ENCODE measurements at places on chromosomes 5 and 9.

DNA sequence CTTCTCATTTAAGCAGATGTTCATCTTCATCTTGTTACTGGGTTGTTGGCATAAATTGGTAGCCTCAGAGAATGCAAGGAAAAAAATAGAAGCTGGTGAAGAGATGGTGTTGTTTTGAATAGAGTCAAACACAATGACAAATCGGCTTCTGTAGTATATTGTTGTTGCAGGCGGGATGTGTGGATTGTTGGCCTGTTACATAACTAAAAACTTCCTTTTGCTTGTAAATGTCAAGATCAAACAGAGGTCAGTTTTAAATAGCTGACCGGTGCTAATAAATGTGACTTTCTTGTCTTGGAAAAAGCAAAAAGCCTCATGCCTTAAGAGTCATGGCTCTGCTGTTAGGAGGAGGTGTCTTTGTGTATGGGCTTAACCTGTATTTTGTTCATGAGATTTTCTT, 59.2 kb downstream of the CCDC192 start:
- DNase-seq, result no peak

GRCh38 chr9:133490865-133491655, 12.2 kb upstream of the SLC2A6 start:
- DNase-seq, result no peak

DNA sequence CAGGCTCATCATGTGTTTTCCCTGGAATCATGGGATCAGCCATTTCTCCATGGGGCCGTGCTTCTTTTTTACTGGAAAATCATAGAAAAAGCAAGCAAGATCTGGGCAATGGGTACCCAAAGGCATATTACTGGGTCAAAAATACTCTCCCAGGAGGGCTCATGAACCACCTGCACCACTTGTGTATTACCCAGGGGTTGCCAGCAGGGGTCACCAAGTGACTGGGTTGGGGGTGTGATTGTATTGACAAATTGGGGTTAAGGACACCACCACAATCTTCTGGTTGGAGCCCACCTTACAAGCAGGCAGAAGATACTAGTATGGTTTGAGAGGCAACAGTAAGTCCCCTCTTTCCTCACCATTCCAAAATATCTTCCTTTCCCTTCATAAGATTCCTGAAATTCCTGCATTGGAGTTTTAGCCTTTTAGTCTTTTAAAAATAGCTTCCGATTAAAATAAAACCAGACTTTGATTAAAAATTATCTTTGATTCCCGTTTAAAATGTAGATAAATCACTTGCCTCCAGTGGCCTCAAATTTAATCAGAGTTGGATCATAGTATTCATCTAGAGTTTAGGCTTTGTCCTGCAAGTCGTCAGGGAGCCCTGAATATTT, 603.3 kb downstream of the KIF4B start:
- DNase-seq, result no peak

DNA sequence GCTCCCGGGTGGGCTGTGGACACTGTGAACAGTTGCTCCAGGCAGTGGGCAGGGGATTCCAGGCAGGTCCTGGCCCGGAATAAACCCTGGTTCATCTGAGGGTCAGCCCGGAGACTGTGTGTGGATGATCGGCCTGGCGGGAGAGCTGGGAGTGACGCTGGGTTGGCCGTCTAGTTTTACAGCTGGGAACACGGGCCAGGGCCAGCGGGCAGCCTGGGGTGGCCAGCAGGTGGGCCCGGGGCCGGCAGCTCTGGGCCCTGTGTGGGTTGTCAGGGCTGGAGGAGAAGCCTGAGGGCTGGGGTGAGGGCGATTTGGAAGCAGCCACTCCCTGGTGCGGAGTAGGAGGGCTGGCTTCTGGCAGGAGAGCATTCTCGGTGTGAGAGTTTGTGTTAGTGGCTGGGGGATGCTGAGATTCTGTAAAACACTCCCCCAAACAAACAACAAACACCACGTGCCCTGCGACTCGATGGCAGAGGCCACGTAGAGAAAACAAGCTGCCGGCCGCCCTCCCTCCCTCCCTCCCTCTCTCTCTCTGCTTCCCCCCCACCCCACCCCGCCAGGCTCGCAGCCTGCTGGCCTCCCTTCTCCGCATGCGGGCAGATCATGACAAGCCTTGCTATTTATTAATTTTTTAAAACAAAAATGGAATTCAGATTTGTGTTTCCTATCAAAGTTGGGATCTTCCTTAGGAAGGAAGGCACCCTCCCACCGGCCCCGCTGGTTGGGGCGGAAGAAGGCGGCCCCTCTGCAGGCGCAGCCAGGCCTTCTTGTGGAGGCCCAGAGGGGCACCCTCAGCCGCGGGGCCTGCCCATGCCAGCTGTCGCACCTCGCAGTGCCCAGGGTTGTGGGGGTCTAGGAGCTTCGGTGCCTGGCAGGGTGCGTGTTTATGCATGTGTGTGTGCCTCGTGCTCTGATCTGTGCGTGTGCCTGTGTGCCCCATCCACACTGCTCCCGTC, 49.5 kb downstream of the RXRA start:
- DNase-seq, result no peak

DNA sequence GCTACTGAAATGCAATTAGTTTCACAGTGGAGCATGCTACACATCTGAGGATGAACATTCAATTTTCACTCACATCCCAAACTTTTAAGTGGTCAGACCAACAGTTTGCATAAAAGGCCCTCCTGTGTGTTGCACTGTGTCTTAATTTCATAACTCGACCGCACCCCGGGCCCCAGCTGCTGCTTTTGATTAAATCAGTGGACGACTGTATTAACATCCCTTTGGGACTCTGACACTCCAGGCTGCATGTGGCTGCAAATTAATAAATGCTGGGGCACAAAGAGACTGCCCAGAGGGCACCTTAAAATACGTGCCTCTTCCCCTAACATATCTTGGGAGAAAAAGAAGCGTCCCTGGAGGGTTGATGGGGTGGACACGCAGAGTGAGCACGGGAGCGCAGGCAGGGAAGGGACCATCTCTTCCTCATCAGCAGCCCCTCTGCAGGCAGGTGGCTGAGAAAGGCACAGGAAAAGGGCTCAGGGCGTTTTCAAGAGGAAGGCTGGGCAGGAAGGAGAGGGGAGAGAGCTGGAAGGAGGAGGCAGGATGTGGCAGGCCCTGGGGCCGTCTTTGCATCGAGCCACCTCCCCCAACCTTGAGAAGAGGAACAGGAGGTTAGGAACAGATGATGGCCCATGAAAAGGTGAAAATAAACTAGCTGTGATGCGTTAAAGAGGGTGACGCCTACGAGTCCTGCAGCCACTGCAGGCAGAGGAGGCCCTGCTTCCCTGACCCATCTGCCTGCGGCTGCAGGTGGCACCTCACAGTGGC, 18.6 kb downstream of the MED10 start:
- peak; percentile 31 for DNase-seq

DNA sequence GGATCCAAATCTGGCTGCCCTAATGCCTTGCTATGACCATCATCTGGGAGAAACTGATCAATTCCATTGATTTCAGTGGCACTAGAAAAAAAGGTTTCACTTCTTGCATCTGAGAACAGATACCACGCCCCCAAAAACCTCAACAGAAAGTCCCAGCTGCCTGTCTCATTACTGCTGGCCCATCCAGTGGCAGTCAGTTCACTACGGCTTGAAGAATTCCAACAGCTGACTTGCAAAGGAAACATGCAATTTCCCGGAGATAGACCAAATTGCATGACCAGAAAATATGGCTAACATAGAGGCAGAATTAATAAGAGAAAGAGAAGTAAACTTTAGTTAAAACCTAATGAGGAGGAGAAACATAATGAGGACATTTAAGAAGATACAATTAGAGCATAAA, 48.6 kb downstream of the UGCG start:
- DNase-seq, result no peak
